Left lung (tissue), 14 donors: ENCODE measurements at places on chromosomes 5 and 9. TPM values are rescaled to one million over a fixed set of nuclear protein-coding genes. Genes with fewer than 3 reads are reported as not detected.

GRCh38 chr5:42148813-42149212 lies 223.7 kb downstream of the FBXO4 start:
- H3K27me3 ChIP-seq, result no peaks in the 10 kb centered on the region
- H3K36me3 ChIP-seq, result no peaks in the 10 kb centered on the region
- H3K27ac ChIP-seq, result no peak overlapping the region
- H3K4me1 ChIP-seq, result no peaks in the 10 kb centered on the region
- no peak for DNase-seq
- no peak overlapping the region for H3K4me3 ChIP-seq

DNA sequence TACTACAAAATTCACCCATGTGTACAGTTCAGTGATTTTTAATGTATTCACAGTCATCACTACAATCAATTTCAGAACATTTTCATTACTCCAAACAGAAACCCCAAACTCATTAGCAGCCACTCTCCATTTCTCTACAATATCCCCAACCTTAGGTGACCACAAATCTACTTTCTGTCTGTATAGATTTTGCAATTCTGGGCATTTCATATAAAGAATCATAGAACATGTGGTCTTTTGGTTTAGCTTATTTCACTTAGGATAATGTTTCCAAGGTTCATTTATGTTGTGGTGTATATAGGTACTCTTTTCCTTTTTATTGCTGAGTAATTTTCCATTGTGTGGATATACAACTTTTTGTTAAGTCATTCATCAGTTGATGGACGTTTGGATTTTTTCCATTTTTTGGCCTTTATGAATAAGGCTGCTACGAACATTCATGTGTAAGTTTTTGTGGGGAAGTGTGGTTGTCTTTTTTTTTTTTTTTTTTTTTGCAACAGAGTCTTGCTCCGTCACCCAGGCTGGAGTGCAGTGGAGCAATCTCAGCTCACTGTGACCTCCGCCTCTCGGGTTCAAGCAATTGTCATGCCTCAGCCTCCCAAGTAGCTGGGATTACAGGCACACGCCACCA lies 54.5 kb downstream of the DOCK8 start:
- no peak overlapping the region for H3K4me3 ChIP-seq
- H3K4me1 ChIP-seq, result peaks cover 63% of the 10 kb centered on the region
- no peaks in the 10 kb centered on the region for H3K27me3 ChIP-seq
- DNase-seq, result no peak

Gene GLDC
- total RNA-seq, result 0.41 TPM

- no peak overlapping the region for H3K4me3 ChIP-seq
- no peak for DNase-seq
- H3K4me1 ChIP-seq, result peaks cover 84% of the 10 kb centered on the region
- no peaks in the 10 kb centered on the region for H3K27me3 ChIP-seq
- no peak overlapping the region for H3K27ac ChIP-seq
Observed at GRCh38 chr5:14174230-14174636, 31.1 kb downstream of the TRIO start.
